HS-5 (cell line): ENCODE measurements at places on chromosomes 6 and 20.

GRCh38 chr6:15854826-15855710 lies 192.2 kb upstream of the DTNBP1 start:
- DNase-seq = no peak

GRCh38 chr6:136752554-136752953 lies 39.7 kb downstream of the MAP3K5 start:
- DNase-seq = no peak

GRCh38 chr6:70886661-70887060 lies 70.2 kb downstream of the B3GAT2 start:
- DNase-seq = no peak

DNA sequence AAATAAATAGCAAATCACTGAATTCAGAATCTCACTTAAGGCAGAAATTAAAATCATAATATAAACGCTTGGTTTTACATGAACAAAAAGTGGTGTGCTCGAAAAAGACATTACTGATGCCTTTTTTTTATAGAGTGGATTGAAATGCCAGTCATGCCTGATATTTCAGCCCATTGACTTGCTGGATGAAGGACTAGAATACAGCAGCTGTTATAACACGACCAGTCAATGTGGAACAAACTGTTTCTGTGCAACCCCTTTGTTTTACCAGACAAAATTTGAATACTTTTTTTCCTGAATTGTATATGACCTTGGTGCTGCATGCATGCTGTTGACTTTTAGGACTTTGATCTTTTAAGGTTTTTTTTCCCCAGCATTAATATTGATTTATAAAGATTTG lies 150.0 kb downstream of the QKI start:
- no peak for DNase-seq

DNA sequence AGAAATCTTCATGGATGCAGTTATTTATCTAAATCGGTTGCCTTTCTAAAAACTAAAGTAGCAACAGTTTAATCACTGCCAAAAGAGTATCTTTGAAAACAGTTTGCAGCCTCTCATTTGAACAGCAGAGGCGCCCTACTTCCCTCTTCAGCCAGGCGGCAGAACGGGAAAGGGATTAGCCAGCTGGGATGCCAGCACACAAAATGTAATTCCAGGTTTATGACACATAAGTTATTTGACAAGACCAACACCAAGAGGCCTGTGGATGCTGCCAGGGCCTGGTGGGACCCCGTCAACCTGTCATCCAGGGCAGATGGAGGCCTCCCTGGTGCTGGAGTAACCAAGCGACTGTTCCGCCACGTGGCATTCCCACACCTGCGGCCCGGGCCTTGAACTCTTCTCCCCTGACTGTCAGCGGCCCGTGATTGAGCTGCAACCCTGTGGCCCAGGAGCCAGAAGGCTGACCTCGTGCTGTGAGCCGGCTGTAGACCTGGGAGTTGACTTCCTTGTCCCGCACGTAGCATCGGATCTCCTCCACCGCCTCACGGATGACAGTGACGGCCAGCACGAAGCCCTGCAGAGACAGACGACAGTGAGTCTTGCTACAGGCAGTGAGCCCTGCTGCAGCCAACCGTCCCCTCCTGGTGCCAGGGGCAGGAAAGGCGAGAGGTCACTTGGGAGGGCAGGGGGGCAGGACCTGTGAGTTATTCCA lies 55.5 kb downstream of the ATP9A start:
- no peak for DNase-seq

DNA sequence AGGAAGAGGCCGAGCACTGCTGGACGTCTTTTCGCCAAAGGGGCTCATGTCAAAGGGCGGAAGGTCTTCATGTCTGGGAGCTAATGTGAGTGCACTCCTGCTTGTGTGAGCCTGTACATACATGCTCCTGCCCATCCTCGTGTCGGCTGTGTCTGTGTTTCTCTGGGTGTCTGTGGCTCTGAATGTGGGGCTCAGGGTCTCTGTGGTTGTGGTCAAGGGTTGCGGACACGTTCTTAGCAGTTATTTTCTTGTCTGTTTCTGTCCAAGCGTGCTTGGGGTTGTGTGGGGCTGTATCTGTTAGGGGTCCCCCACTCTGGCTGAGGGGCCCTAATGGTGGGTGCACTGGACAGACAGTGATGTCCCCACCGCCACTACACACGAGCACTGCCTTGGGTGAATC lies 2.9 kb downstream of the AVP start:
- DNase-seq = no peak

GRCh38 chr6:37779111-37779800 lies 40.3 kb upstream of the ZFAND3 start:
- no peak for DNase-seq

DNA sequence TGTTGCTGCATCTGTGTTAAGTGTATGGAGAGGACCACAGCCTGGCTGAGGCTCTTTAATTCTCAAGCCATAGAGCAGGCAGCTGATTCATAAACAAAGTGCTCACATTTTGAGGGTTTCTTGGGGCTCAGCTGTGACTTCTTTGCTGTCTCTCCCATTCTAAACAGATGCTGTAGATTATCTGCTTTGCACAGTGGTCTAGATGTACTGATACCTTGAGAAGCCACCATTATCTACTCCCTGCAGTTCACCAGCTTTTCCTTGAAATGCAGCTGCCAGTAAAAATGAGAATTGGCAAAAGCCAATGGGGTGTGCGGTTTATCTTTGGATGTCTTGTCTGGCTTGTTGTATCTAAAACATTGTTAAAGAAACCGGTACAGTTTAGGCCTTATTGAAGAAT lies 5.2 kb upstream of the CNR1 start:
- no peak for DNase-seq

- DNase-seq = no peak
Measured at GRCh38 chr6:29917857-29918256, 24.5 kb upstream of the HLA-A start.

GRCh38 chr6:156828280-156828703 lies 51.1 kb downstream of the ARID1B start:
- peak; percentile 79 for DNase-seq

- no peak for DNase-seq
Measured at GRCh38 chr6:154157082-154157481, 118.0 kb downstream of the OPRM1 start.

DNA sequence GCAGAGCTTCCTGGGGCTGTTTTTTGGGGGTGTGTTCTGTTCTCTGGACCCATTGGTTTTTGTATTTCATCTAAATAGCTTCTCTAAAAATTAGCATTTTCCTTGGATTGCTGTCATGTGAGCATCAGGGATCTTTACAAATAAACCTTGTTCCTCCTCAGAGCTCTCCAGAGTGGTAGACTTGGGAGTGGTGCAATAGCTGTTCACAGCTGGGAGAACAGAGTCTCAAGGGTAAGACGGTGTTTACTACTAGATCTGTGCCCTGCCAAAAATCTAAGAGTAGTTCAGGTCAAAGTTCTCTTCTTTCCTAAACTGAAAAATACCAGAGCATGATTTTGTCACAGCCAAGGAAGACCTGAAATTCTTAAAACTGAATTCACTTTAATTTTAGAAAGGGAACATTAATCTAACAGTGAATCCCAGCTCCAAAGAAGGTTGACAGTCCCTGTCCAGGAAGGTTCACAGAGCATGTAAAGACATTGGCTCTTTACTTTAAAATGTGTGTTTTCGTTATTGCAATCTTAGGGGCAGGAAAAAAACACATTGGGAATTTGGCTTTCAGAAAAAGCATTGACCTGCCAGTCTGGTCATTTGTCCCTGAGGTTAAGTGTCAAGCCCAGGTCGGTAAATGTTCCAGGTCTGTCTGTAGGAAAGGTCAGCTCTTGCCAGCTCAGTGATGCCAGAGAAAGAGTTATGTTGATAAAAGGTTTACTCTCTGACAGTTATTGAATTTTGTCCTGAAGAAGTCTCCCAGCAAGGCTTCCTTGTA lies 43.3 kb downstream of the VAPB start:
- DNase-seq = no peak

- no peak for DNase-seq
Measured at GRCh38 chr6:11120271-11121005, 8.9 kb upstream of the ERVFRD-1 start.

GRCh38 chr6:837380-837779 lies 144.4 kb upstream of the EXOC2 start:
- DNase-seq = no peak
